ENCODE measurements at places on chromosomes 5 and 9.

DNA sequence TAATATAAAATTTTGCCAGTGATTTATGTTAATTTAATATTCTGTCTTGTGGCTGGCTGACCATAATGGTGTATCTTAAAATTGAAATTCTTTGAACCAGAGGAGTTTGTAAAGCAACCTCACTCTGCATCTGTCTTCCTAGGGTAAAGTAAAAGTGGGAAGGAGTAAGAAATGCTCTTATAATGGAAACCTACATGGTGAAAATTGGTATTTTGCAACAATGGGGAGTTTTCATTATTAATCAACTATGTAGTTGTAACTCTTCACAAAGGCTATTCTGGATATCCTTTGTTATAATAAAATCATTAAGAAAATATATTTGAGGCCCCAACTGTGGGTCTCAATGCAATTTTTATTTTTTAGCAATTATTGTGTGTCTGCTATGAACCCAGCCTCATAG, 44.2 kb downstream of the SNX30 start:
- no peak for DNase-seq

DNA sequence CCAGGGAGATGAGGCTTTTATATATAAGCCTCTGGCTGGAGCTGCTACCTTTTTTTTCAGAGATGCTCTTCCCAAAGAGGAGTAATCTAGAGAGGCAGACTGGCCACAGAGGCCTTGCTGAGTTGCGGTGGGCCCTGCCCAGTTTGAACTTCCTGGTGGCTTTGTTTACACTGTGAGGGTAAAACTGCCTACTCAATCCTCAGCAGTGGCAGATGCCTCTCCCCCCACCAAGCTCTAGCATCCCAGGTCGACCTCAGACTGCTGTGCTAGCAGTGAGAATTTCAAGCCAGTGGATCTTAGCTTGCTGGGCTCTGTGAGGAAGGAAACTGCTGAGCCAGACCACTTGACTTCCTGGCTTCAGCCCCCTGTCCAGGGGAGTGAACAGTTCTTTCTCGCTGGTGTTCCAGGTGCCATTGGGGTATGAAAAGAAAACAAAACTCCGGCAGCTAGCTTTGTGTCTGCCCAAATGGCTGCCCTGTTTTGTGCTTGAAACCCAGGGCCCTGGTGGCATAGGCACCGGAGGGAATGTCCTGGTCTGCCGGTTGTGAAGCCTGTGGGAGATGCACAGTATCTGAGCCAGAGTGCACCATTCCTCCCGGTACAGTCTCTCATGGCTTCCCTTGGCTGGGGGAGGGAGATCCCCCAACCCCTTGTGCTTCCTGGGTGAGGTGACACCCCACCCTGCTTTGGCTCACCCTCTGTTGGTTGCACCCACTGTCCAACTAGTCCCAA, 219.5 kb upstream of the IZUMO3 start:
- DNase-seq: no peak

DNA sequence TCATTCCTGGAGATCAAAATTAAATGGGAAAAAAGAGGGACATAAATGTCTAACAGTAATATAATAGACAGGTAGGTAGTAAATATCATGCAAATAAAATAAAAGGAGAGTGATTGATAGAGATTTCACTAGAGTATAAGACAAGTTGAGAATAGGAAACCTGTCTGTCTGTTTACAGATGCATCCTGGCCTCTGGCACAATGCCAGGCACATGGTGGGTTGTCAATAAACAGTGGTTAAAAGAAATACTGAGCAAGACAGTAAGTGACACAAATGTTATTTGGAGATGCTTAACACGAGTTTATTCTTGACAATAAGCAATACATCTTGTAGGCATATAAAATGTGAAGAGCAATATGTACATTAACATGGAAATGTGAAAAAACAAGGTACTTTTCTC, 33.3 kb downstream of the RICTOR start:
- DNase-seq: no peak

DNA sequence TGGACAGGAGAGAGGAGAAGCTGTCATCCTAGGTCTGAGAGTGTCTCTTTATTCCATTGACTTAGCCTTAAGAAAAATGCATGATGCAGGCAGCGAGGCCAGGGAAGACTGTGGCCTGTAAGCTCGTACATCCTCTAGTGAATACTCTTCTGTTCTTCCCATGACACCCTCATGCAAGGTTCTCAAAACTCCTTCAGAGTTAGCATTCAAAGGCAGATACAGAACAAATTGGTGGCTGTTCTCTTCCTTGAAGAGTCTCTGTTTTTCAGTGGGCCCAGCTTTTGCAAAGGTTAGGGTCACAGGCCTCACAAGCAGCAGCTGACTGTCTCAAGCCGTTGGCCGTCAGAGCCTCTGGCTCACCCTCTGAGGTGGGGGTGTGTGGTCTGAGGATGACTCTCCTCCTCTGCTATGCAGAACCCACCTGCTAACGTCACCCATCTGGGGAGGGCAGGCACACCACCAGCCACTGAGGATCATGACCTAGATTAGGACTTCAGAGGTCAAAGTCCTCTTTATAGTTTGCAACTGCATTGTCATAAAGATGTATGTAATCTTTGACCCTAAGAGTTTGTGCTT, 15.1 kb downstream of the ADCY2 start:
- DNase-seq: peak; percentile 89

GRCh38 chr5:147743012-147743411, 39.5 kb downstream of the JAKMIP2 start:
- DNase-seq: no peak

DNA sequence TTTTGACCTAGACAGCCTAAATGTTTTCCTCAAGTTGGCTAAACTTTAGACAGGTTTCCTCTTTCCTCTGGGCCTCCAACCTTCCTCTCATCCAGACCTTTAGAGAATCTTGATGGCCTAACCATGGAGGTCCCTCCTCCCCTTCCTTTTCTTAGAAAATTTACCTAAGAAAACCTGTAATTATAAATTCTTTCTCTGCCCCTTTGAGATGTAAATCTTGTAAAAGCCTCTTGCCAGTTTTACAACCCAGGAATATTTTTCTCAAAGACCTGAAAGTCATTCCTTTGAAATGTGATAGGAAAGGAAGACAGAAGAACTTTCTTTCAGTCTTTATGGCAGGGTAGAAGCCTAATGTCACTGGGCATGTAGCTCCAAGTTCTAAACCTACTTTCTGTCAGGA, 1752.6 kb upstream of the C9orf72 start:
- no peak for DNase-seq

GRCh38 chr9:16255217-16255616, 615.3 kb downstream of the BNC2 start:
- no peak for DNase-seq

DNA sequence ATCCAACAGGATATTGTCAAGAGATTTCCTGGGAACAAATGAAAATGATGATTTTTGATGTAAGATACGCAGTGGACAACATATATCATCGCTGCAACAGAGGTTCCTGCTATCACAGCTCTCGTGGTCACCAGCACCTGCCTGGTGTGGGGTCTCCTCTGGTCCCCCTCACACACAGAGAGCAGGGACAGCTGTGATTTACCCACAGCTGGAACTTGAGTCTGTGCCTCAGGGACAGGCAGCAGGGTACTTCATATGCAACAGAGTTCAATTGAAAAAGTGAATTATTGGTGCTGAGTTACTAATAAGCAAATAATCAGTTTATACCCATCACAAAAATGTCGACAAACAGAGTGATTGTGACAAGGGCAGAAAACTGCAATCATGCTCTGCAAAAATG, 93.4 kb downstream of the LMX1B start:
- no peak for DNase-seq

- DNase-seq: no peak
Measured at GRCh38 chr9:104885818-104886709, 41.9 kb downstream of the ABCA1 start.

GRCh38 chr5:69049151-69049550, 44.7 kb upstream of the SLC30A5 start:
- DNase-seq: no peak

GRCh38 chr5:79787448-79787847, 97.8 kb downstream of the CMYA5 start:
- DNase-seq: no peak

DNA sequence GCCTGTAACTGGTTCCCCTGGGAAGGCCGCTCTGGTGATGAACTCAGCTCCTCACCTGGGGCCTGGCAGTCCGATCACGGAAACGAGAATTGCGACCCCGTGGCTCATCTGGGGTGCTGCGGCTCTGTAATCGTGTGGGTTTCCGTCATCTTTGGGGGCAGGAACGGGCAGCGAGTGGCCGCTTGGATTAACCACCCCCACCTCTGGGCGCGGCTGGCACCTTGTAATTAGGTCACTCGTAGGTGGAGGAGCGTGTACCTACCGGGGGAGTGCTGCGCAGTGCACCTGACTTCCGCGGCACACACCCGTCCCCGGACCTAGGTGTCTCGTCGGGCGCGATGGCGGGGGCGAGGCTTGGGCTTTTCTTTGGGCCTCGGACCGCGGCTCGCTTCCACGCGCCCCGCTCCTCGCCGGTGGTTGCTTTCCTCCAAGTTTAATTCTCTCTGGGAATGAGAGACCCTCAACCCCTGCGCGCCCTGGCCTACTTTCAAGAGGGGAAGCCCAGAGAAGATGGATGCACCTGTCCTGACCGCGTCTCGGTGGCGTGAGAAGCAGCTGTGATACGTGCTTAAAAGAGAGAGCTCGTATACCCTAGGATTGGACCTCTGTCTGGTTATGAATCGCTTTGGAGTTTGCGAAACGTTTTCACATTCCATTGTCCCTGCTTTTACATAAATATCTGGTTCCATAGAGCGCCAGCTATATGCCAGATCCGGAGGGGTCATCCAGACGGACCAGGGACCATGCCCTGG, 744 bp upstream of the PPP2CA start:
- DNase-seq: no peak

GRCh38 chr9:90331826-90332575, 310.6 kb downstream of the DIRAS2 start:
- DNase-seq: no peak

GRCh38 chr5:179275381-179275878, 69.8 kb downstream of the ADAMTS2 start:
- DNase-seq: no peak

DNA sequence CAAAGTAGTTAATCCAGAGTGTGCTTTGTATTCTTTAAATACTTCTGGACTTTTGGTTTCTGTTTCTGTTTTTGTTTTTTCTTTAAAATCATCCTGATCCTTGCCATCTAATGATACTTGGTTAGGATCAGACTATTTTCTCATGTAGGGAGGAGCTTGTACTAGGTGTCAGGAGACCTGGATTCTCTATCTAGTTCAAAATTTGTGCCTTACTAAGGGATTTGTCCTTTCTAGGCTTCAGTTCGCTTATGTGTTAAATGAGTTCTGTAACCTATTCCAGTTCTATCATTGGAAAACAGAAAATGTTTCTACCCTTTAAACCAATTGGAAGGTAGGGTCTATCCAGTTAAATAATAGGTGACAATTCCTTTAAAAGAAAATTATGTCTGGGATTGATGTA, 3.3 kb upstream of the MEF2C start:
- DNase-seq: no peak

- DNase-seq: no peak
Measured at GRCh38 chr9:126836216-126836615, 24.2 kb upstream of the ZBTB34 start.

GRCh38 chr9:130921989-130922892, 16.8 kb downstream of the FIBCD1 start:
- DNase-seq: no peak
